Right ventricle myocardium inferior (tissue), 1 donor: ENCODE measurements at places on chromosomes 1 and 21.

DNA sequence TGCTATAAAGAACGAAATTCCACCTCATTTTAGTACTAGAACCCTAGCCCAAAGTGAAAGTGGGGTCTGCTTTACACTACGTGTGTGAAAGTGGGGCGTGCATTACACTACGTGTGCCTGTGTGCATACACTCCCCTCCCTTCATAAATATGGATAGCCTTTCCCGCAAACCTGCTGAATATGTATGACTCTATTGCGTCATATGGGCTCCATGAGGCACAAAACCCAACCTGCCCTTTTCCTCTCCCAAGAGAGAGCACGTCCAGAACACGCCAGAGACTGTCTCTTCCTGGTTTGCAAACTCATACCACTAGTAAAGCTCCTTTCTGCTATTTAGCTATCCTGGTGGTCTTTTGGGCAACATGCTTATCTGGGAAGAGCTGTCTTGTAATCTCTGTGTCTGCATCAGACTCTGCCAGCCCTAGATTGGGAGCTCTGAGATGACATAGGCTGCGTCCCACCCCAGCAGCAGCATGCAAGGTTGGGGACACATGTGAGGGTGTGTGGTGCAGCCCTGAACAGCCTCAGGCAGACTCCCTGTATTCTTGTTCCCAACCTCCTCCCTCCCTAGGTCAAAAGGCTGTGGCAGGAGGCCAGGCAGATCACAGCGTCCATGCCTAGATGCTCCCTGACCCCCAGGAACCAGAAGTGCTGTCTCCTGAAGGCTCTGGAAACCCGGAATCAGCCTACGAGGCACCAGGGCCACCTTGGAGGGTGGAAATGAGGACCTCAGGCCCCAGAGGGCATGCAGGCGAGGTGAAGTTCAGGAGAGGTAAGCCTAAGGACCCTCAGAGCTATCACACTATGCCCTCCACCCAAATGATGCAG, 12.3 kb upstream of the PADI1 start:
- DNase-seq = no peak

- peak; percentile 68 for DNase-seq
Observed at GRCh38 chr1:93346421-93346993, 800 bp downstream of the DR1 start.

GRCh38 chr1:17141441-17142197, 22.4 kb upstream of the PADI2 start:
- DNase-seq = no peak

DNA sequence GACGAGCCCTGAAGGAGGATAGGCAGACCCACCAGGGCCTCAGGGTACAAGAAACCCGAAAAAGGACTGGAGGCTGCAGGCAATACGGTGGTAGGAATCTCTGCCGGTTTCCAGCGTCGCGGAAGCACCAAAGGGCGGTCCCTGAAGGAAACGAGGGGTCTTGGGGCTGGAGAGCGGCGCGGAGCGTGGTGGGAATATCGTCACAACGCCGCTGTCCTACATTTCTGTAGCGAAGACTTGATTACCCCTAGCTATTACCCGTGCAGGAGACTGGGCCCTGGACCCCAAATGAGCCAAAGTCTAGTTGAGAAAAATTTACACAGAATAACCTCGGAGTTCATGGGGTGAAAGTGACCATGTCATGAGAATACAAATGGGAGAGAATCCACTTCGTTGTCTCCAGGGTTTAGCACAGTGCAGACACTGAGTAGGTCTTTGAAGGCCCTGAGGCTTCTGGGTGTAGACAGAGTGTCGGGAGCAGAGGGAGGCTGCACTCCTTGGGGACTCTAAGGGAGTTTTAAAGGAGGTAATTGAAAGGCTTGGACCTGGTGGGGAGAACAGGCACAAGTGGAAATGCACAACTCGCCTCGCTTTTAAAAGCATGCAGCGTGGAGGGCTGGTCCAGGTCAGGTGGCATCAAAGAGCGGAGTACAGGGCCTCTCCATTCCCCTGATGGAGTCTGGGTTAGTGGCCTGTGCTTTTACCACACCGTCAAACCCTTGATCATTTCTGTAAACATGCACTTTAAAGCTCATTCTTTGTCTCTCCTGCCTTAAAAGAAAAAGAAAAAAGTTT, 1.5 kb downstream of the ATP1A1 start:
- DNase-seq = peak; percentile 61

- DNase-seq = no peak
Observed at GRCh38 chr1:8137481-8138244, 111.6 kb upstream of the ERRFI1 start.

GRCh38 chr21:45333583-45334121, 46.0 kb upstream of the POFUT2 start:
- DNase-seq = peak; percentile 48

DNA sequence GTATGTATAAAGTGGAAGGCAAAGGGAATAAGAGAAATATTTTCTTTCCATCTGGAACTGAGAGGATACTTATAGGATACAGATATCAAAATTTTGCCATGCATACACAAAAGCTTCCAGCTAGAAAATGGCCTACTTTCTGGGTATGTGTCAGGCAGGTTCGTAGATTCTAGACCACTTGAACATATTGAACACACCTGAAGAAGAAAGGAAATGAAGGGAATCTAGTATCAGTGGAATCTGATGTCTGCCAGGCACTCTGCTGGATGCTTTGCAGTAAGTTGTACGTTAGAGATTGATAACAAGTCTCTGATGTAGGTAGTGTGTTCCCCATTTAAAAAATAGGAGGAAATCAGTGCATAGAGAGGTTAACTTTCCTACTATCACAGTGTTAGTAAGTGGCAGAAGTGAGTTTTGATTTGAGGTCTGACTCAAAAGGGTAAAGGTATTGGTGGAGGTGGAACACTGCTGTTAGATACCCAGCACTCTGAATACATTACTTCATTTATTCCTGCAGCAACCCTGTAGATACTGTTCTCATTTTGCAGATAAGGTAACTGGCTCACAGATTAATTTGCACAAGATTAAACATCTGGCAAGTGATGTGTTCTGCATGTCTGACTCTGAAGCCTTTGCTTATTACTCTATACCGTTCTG, 3.0 kb downstream of the CAMSAP2 start:
- DNase-seq = no peak

DNA sequence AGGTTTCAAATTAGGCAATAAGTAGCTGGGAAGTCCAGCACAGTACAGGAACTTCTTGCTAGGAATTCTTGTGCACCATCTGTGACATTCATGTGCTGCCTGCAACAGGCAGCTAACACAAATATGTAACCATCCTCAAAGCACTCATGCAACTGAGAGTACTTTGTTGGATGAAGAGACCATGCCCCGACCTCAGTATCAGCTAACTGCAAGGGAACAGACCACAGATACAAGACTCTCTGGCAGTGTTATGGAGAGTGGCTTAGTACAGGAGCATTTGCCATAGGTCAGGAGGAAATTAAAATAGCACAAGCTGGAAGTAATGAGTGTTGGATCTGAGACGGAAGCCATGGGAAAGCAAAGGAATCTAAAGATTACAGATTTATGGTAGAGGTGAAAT, 123.6 kb downstream of the LRRC53 start:
- DNase-seq = no peak

- DNase-seq = no peak
Observed at GRCh38 chr21:43868461-43868860, 3.4 kb downstream of the AGPAT3 start.

GRCh38 chr1:165851034-165851658, 23.7 kb downstream of the UCK2 start:
- DNase-seq = no peak

DNA sequence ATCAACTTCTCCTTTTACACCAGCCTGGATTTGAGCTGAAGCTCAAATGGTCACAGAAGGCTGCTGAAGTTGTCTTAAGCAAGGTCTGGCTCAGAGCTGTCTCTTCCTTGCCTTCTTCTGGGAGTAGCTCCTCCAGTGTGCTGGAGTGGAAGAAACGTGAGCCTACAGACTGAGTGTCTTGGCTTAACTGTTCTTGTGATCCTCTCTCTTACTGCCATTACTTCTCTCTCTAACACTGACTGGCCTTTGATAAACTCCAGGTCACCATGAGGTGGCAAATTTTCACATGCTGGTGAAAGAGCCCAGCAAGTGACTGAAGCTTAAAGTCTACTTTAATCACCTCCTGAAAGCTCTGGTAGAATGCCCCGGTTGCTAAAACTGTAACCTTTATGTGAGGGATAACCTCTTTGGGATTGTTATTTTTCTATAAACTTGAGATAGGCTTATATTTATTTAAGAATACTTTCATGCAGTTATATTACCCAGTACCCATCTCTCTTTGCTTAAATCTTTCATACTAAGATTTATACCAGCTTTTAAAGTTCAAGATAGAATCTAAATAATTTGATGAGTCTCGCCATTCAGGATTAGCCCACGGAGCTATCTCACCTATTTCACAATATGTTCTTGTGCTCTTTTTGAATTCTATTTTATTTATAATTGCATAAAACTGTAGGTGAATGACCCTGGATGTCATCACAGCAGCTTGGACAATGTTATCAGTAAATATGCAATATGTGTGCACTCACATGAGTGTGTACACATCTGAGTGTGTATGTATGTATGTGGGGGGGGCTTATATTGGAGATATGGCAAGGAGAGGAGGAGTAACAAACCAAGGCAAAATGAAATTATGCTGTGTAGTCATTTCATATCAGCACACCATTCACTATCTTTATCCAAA, 924.0 kb downstream of the LTN1 start:
- DNase-seq = no peak

- no peak for DNase-seq
Observed at GRCh38 chr1:119477710-119478109, 29.3 kb upstream of the HSD3B1 start.

DNA sequence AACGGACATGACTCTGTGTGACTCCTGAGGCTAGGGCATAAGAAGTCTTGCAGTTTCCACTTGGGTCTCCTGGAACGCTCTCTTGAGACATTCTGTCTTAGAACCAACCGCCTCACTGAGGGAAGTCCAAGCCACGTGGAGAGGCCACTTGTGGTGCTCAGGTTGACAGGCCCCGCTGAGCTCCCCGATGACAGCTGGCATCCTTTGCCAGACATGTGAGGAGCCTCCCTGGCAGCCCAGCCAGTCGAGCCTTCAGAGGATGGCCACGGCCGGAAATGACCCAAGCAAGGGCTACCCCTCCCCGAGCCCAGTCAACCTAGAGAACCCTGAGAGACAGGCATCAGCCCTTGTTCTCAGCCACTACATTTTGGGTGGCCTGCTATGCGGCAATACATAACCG, 20.7 kb downstream of the PLEKHA6 start:
- DNase-seq = no peak

- DNase-seq = no peak
Observed at GRCh38 chr1:151828921-151829320, 2.7 kb downstream of the RORC start.

DNA sequence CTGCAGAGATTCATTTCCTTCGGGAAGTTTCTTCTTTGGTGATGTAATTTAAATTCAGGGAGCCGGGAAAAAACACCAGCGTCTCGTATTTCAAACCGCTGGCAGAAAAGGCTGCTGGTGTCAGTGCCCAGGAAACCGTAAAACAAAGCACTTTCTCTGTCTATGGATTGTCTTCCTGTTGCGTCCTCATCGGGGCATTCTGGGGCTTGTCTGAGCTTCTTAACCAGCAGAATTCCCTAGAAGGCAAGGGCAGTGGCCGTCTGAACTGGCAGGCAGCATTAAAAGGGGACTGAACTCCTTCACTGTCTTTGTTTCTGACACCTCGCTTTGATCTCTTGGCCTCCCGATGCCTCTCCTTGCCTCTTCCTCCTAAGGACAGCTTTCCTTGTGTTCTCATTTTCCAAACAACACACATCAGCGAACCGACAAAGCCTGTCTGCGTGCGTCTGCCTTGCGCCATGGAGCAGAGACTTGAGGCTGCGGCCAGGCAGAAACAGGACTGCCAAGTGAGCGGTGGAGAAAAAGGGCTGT, 391.6 kb upstream of the VAMP3 start:
- no peak for DNase-seq

DNA sequence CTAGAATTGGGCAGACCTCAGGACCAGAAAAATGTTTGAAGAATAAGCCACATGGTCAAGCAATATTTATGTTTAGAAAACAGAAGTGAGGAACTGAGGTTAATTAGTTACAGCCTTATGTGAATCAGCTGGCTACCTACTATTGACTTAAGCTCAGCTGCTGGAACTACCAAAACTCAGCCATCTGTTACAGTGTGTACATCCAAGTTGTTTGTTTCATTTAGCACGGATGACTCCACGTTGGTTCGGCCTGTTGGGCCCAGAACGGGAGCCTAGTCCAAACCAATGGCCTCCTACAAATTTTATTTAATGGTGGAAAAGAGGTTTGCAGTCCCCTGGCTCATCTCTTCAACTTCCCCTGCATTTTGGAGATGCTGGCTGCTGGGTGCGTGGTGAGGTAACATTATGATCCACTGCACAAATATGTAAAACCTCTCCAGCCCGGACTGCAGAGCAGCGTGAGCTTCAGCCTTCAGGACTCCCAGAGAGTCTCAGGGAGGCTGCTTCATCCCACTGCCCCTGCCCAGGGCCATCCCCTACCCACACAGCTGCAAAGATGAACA, 143.4 kb downstream of the ZZZ3 start:
- DNase-seq = no peak

GRCh38 chr1:199102239-199102638, 463.4 kb downstream of the PTPRC start:
- DNase-seq = no peak

DNA sequence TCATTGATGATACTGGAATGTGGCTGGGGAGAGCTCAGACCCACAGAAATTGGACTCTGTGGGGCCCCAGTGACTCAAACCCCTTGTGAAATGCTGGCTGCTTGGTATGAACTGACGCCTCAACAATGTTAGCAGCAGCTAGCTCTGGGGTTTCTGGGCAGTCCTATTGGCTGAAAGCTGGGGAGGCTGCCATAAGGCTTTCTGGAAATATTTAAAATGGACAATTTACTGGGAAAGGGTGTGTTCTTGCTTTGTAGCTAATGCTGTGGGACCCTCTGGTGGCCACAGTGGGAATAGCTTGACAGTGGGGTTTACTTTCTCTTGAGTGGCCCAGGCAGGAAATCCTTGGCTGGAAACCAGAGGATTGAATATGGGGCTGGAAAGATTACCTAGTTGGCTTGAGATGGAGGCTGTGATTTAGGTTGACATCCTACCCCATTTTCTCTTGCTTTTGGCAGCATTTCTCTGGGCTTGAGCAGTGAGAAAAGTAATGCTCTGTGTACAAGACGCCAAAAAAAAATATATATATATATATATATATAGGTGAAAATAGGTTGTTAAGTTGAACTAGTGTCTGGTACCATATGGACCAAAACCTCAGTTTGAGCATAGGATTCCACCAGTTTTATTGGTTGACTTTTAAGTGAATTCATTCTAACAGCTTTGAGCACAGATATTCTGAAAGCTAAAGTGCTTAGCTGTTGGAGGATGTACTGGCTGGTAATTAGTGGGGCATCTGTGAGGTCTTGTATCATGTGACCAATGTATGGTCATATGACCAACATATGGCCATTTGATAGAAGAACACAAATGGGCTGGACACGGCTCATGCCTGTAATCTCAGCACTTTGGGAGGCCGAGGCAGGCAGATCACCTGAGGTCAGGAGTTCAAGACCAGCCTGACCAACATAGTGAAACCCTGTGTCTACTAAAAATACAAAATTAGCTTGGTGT, 8.2 kb upstream of the S100A10 start:
- DNase-seq = peak; percentile 87

GRCh38 chr1:3453891-3454810, at the start of gene ARHGEF16:
TSS of gene ARHGEF16 (plus strand) at chr1:3454665. CDS start at chr1:3463085, 8,420 bp downstream.
- DNase-seq = peak; percentile 68

- DNase-seq = no peak
Observed at GRCh38 chr1:168420177-168420576, 123.6 kb downstream of the XCL2 start.
